Neural crest cell (in vitro differentiated cells): ENCODE measurements at places on chromosomes 6 and 20. TPM values are rescaled to one million over a fixed set of nuclear protein-coding genes. Genes with fewer than 3 reads are reported as not detected.

CTCFL gene
- total RNA-seq, result 0.09 and 0.14 TPM in 2 replicates

- DNase-seq, result no peak
Measured at GRCh38 chr20:50323777-50324775, 133.4 kb downstream of the CEBPB start.

GRCh38 chr6:79512014-79512413 lies 25.2 kb downstream of the LCA5 start:
- DNase-seq, result no peak

DNA sequence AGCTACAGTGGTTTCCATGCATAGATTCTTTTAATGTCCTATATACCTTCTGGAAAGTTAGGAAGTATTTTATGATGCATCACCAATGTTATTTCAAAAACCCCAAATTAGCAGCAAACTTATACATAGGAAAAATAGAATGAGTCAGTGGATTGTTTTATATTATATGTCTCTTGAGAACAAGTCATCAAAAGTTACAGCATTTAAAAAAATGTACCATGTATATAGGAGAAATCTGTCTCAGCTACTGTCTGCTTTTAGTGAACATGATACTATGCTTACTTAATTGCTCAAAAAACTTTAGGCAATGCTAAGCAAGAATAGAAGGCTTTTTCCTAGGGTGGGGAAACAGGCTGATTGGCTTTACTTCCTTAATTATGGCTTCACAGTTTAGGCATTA lies 365.3 kb downstream of the SAMD5 start:
- DNase-seq, result no peak

DNA sequence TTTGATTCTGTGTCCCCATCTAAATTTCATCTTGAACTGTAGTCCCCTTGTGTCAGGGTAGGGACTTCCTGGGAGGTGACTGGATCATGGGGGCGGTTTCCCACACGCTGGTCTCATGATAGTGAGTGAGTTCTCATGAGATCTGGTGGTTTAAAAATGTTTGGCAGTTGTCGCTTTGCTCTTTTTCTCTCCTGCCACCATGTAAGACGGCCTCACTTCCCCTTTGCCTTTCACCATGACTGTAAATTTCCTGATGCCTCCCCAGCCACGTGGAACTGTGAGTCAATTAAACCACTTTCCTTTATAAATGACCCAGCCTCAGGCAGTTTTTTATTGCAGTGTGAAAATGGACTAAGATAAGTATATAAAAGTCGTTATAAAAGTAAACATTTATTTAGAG lies 80.5 kb upstream of the SGK1 start:
- DNase-seq, result no peak
